ENCODE measurements at places on chromosomes 13 and 19. TPM values are rescaled to one million over a fixed set of nuclear protein-coding genes. Genes with fewer than 3 reads are reported as not detected.

DNA sequence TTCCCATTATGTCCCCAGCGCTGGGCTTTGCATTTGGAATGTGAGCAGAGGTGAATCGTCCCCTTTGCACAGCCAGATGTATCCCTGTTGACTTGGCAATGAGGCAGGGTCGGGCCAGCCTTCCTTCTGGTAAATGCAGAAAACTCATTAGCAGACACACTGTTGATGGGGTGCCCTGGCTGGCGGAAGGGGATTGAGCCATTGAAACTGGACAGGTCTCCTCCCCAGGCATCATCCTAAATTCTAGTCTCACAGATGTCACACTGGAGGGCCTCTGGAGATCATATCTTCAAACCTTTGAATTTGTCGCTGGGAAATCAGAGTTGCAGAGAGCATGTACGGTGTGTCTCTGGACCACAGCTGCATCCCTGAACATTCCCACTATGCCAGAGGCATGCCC lies 219.5 kb upstream of the TSHZ3 start:
- no peak for DNase-seq

GRCh38 chr13:112248862-112249592 lies 127.1 kb upstream of the SPACA7 start:
- no peak for DNase-seq

DNA sequence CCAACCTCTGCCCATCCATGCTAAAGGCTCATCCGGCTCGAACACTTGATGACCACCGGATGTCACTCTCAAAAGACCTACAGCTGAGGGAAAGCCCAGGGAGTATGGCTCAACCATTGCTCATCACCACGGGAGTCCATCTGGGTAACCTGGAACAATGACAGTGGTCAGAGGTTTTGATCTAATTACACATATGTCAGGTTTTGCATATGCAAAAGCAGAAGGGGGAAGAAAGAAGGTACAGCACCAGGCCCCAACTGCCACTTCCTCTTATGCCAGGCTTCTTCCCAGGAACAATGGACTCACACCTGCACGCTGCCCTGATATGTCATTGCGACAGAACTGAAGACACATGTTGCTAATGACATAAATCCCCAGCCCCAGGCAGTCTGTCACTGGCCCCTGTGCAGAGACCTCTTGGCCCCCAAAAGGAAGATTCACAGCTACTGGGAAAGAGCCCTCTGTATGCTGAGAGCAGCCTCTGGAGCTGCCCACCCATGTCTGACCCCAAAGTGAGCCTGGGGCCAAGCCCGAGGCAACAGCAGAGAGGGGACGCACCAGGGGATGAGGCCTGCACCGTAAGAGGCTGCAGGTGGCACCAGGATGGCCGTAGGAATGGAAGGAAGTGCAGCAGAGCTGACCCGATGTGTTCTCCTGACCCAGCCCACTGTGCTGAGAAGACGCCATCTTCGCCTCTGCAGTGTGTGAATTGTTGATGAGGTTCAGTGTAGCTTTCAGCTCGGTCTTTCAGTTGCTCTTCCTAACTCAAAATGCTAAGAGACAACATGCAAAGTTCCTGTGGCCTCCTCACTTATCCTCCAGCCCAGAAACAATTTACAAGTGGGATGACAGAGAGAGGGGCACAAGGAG lies 26.3 kb downstream of the EPS15L1 start:
- DNase-seq: no peak

The VSTM2B gene
- not detected for total RNA-seq

DNA sequence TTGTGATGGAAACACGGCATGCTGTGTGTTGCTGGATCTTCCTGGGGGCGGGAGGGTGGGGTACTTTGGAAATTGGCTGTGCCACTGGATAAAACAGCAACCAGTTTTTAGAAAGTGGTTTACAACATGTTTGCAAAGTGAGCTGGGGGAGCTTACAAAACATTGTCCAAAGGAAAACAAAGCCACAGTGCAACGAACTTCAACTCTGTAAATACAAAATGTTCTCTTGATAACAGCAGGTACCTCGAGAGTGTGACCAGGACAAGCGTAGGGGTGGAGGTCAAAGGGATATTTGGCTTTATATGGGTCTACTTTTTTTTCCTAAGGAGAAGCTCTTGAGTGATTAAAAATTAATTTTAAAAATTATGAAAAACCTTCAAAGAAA lies 2.5 kb downstream of the IGSF23 start:
- DNase-seq: no peak

The IL11 gene
- total RNA-seq: 0.30 TPM

GRCh38 chr13:76725211-76725610 lies 161.0 kb downstream of the KCTD12 start:
- peak; percentile 17 for DNase-seq

The FFAR3 gene
- 0.10 TPM for total RNA-seq

- DNase-seq: no peak
Observed at GRCh38 chr19:1465191-1466016, 13.6 kb downstream of the C19orf25 start.

DNA sequence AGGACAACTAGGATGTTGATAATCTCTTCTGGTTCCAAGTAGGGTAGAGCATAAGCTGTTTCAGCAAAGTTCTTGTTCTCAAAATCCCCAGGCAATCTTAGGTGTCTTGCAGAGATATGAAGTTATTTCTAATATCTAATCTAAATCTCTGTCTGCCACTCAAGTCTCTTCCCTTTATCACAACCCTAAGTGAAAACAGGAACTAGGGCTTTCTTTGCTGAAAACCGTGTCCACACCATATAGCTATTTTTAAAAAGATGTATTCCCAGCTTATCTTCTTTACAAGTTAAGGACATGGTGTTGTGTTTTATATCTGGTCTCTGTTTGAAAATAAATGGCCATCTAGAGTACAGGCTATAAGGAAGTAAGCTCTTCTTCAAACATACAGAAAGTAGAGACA lies 11.3 kb upstream of the RNASEH2B start:
- DNase-seq: no peak

GRCh38 chr19:17765069-17765618 lies 13.9 kb downstream of the FCHO1 start:
- no peak for DNase-seq

The TSKS gene
- 0.30 TPM for total RNA-seq

GRCh38 chr13:39729156-39729555 lies 73.7 kb downstream of the COG6 start:
- peak; percentile 4 for DNase-seq

DNA sequence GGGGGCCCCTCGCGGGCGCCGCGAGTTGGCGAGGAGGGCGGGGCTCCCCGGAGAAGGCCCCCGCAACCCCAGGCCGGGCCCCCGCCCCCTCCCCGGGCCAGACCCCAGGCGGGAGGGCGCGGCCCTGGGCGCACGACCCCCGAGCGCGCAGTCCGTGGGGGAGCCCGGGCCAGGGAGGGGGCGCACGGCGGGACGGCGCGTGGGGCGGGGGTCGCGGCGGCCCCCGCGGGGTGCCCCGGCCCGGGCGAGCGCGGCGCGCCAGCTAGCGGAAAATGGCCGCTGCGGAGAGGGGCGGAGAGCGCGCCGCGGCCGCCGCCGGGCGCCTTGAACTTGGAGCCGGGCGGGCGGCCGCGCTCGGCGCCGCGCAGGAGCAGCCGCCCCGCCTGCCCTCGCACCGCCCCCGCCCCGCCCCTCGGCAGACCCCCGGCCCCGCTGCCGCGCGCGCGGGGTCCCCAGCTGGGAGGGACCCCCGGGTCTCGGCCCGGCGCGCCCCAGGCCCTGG lies 6.4 kb upstream of the NFIC start:
- no peak for DNase-seq

GRCh38 chr13:27712421-27712820 lies 79.9 kb upstream of the GSX1 start:
- DNase-seq: no peak

The SLC6A16 gene
- total RNA-seq: 0.20 TPM

DNA sequence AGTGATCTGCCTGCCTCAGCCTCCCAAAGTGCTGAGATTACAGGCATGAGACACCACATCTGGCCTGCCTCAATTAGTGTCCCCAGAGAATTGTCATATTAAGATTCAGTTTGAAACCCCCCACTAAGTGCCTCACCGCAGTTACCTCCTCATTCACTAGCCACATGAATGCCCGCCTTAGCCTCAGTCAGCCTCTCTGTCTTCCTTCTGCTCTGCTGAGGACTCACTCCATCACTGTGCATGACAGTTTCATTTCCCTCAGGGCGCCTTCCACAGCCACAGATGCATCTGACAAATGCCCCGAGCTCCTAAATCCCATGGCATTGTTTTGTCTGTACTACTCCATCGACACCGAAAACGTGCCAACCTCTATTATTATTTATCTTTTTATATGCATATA lies 23.3 kb downstream of the MIPEP start:
- no peak for DNase-seq

DNA sequence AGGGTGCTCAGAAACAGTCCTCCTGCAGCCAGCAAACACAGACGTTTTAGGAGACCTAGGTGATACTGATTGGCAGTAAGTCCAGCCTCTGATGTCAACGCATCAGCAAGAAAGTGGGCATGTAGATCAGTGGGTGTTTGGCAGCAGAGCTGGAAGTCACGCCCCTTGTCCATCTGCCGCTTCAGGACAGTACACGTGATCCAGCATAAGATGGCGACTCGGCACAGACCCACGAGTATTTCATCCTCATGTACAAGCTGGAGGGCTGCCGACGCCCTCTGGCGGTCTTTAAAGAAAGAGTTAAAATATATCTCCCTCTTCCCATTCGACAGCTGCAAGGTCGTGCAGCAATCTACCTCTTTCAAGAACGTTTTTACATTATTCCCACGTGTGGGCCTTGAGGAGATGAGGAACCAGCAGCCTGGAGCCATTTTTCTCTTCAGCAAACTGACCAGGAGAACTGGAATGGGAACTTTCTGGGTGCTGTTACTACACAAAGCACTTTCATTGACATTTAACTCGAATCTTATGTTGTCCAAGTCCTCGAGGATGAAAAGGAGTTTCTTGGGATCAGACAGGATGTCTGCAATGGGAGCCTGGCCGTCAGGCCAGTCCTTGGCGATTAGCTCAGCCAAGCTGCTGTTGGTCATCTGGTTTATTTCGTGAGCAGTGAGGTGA lies 22.3 kb downstream of the NLRP11 start:
- DNase-seq: no peak

GRCh38 chr13:108194435-108194936 lies 20.9 kb downstream of the LIG4 start:
- no peak for DNase-seq

The VSTM1 gene
- total RNA-seq: 1.7 TPM

The ZNF600 gene
- 3.6 TPM for total RNA-seq

DNA sequence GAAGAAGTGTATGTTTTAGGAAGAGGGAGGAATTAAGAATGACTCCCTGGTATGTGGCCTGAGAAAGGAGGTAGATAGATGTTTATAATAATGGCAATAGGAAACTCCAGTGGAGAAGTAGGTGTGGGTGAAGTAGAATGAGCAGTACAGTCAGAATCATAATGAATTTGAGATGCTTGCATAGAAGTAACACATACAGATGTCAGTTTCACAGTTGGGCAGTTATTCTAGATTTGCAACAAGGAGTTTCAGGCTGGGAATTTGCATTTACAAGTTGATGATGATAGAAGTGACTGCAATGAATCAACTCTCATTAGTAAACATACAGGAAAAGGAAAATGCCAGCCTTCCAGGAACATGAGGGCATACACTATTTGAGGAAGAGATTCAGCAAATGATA lies 149.0 kb downstream of the SLITRK1 start:
- no peak for DNase-seq

DNA sequence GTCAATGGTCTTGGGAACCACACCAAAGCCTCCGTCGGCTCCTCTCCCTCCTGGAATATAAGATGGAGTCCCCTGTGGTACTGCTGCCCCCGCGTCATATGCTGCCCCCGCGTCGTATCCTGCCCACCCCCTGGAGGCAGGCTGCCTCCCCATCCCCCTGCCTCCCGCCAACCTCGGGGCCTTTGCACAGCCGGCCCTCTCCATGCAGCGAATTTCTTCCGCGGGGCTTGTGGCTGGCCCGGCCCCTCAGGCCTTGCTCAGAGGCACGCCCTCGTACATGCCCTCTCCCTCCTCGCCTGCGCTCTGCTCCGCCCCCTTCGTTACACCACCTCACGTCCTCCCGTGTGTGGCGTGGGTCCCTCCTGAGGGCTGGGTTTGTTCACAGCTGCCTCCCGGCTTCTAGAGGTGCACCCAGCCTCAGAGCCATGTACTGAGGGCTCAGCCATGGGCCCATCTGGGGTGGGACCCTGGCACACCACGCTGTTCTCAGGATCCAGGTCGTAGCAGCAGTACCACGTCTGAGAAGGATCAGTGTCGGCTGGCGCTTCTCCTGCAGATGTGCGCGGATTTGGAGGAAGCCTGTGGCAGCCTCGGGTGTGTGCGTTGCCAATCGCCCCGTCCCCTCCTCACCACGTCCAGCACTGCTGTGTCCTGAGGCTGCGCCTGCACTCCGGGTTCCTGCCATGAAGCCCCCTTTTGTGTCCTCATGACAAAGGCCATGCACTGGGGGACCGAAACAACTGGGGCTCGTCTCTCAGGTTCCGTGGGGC lies 47.7 kb downstream of the MCF2L start:
- no peak for DNase-seq

DNA sequence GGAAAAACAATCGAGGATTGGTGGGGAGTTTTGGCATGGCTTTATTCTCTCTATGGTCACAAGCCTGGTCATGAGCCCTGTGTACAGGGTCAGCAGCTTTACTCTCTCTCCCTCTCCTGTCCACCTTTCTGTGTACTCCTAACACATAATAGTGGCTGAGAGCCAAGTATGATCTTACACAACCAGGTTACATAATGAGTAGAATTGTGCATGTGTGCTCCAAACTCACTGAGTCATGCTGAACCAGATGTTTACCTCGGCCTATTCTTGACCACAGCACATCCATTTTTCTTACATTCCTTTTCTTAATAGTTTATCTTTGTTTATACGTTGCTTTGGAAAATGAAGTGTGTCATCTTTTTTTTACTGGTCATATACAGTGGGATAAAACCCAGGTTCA lies 53.1 kb downstream of the ZNF254 start:
- DNase-seq: no peak

DNA sequence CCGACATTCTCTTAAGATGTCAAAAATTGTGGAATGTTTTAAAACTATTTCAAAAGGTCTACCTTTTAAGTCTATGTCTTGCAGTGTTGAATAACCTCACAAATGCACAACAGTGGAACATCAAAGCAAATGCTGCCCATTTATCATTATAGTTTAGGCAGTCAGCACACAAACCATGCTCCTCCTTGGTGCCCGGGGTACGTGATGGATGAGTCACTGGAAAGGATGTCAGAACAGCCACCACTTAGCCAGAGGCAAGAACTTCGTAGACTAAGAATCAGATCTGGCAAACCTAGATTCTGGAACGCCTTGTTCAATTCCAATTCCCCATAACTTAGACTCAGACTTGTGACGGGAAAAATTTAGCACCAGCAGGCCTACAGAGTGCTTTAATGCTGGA lies 343.6 kb downstream of the FGF9 start:
- DNase-seq: no peak

The GPR183 gene
- 29.7 TPM for total RNA-seq
